DMS53 (cell line): ENCODE measurements at places on chromosomes 3 and 15.
A peak's percentile ranks its signal among the peaks of the same experiment; 100 is the strongest.

DNA sequence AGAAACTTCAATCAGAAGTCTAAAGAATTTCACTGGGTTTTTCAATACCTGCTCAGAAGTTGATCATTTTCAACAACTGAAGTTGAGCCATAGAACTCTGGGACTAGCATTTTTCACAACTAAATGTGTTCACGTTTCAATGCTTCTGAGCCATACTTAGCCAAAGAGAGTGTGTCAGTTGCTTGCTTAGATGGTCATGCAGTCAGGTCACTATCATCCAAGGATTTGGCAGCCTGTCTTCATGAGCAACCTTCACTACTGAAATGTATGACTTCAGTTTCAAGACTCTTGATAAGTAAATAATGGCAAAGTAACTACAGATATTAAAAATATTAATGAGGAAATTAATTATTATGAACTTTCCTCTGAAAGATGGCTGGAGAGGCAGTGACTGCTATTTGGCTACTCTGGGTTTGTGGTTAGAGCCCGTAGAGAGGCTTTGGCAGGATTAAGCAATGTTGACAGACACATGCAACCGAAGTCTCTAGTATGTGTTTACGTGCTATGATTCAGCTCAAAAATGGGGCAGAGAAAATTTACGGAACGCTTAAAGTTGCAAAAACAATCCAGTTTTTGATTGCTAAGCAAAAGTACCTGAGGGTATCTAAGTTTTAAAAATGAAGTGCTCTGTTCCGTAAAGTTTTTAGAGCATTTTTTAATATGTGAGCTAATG, 133.8 kb downstream of the GMNC start:
- DNase-seq: peak; percentile 59

GRCh38 chr3:29281344-29282241, 722 bp downstream of the RBMS3 start:
- peak; percentile 16 for DNase-seq

- DNase-seq: no peak
Measured at GRCh38 chr15:92417716-92418115, 24.0 kb downstream of the ST8SIA2 start.

- no peak for DNase-seq
Measured at GRCh38 chr3:7282988-7283387, 422.1 kb downstream of the GRM7 start.

DNA sequence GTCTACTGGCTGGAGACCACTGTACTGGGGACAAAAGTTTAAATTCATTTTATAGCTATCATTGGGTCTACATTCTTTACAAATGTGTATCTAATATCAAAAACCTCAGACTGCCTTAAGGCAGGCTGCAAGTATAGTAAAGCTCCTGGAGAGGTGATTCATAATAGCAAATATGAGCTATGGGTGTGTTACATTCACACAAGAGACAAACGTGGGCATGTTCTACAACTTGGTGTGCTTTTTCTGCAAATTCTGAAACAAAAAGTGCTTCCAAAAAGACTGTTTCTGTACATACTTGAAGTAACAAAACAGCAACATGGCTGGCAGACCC, 1101.4 kb downstream of the ROBO1 start:
- peak; percentile 16 for DNase-seq

- peak; percentile 75 for DNase-seq
Measured at GRCh38 chr15:73677146-73677607, 7.0 kb upstream of the CD276 start.
